ENCODE measurements at places on chromosomes 2 and 18. TPM values are rescaled to one million over a fixed set of nuclear protein-coding genes. Genes with fewer than 3 reads are reported as not detected.

Gene TBR1
- polyA plus RNA-seq: not detected

Gene SERPINB10
- polyA plus RNA-seq: 0.34 TPM

Gene CTAGE1
- polyA plus RNA-seq: 0.06 TPM

Gene SERPINB7
- polyA plus RNA-seq: 0.59 TPM

Gene FAP
- polyA plus RNA-seq: 9.6 TPM

Gene DYNAP
- not detected for polyA plus RNA-seq

Gene FOXD4L1
- 0.40 TPM for polyA plus RNA-seq

Gene DSG1
- 0.06 TPM for polyA plus RNA-seq

Gene PTPN18
- 30.8 TPM for polyA plus RNA-seq

Gene SCN9A
- 1.9 TPM for polyA plus RNA-seq

Gene STARD6
- 0.25 TPM for polyA plus RNA-seq

Gene GALNT14
- polyA plus RNA-seq: 36.7 TPM

Gene POTEJ
- polyA plus RNA-seq: not detected

Gene APCDD1
- 135 TPM for polyA plus RNA-seq

Gene CNRIP1
- 22.4 TPM for polyA plus RNA-seq

Gene ATOH8
- 14.0 TPM for polyA plus RNA-seq

Gene COBLL1
- polyA plus RNA-seq: 117 TPM

- DNase-seq: no peak
Measured at GRCh38 chr2:134934150-134934549, 15.5 kb downstream of the CCNT2 start.

DNA sequence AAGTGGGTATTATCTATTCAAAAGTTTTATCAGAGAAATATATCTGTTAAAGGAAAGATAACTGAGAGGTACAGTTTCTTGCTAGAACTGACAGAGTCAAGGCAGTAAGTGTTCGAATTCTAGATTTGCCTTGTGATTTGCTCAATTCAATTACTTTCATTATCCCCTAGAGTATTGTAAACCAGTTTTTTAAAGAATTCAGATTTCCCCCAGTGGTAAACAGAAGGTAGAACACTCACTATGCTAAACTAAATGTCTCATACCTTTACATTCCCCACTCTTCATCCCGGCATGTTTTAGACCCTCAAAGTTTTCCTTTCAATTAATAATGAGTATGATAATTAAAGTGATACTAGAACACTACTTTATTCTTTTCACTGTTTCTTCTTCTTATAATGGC, 28.6 kb downstream of the TTC21B start:
- no peak for DNase-seq

GRCh38 chr2:231720987-231721966, 13.0 kb downstream of the PTMA start:
- DNase-seq: no peak

GRCh38 chr2:49928551-49928950, 774.2 kb upstream of the FSHR start:
- DNase-seq: no peak

DNA sequence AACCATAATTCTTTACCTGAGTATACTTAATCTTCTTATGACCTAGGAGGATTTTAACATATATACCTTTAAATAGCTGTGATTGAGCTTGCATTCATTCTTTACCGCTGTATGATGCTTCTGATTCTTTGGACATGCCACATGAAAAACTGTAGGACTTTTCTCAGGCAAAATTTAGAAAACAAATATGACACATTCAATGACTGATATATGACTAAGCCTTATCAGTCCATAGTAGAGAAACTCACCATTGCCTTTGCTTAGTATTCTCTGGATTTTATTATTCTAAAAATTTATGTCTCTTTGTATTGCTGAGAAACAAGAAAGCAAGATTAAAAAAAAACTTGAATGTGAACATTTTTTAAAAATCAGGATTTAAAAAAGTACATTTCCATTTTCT, 3.7 kb downstream of the FAM171B start:
- no peak for DNase-seq

- DNase-seq: no peak
Measured at GRCh38 chr2:119489232-119489952, 34.9 kb downstream of the SCTR start.

- DNase-seq: no peak
Measured at GRCh38 chr18:48864876-48865275, 85.9 kb downstream of the SMAD7 start.

DNA sequence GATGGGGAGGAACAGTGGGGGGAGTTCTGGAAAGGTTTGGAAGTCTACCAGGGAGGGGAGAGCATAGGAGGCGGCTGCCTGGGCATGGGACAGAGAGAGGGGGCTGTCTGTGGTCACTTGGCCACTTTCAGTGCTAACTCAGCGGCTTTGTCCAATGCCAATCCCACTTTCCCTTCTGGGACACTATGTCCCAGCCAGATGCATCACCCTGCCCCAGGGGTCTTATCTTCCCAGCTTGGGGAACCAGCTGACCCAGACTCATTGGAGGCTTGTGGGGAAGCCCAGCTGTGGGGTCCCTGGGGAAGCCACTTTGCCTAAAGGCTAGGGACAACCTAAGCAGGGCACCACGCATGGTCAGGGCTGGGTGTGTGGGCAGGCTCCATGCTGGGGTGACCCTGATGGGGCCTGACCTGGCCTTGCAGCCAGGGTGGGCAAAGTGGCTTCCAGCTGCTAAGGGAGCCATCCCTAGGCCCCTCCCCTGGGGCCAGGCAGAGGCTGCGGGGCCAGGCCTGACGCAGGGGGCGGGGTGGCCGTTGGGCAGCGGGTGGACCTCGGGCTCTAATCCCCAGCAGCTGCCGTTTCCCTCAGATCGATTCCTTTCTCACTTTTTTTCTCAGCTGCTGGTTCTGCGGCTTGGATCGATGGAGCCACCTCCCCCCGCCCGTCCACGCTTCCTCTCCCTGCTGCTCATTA, 1.6 kb upstream of the ASIC4 start:
- DNase-seq: no peak

DNA sequence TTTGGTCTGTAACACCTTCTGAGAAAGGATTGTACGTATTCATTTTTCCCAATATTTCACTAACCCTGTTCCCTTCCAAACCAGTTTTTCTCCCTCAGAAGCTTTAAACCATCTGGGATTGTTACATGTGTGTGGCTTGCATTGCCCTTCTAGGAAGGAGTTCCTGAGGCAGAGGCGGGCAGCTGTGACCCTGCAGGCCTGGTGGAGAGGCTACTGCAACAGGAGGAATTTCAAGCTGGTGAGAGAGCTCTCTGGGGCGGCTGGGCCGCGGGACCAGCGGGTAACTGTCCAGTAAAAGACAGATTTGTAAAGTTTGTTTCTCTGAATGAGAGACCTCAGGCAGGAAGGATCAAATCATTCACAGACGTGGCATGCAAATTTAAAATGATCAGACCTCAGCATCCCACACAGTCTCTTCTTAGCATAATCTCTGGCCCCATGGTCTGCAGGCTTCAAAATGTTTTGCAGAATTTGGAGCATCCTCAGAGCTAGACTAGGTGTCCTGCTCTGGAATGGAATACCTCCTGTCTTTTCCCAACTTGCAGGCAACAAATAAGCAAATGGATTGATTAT, 40.2 kb upstream of the GPR17 start:
- no peak for DNase-seq

GRCh38 chr2:15275346-15275745, 285.8 kb downstream of the NBAS start:
- DNase-seq: no peak

DNA sequence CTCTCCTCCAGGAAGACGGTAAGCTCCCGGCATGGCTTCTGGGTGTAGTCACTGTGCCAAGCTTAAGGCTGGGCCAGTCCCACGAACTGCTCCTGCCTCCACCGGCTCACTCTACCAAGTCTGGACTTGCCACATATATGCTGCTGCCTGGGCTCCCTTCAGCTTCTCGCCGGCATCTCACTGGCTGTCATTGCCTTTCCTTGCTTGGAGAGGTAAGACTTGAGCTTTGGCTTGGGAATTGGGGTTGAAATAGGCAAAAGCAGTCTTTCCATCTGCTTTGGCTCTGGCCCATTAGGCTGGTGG, 481.0 kb downstream of the TGIF1 start:
- DNase-seq: no peak

- no peak for DNase-seq
Measured at GRCh38 chr2:150599889-150600288, 112.4 kb upstream of the RND3 start.

DNA sequence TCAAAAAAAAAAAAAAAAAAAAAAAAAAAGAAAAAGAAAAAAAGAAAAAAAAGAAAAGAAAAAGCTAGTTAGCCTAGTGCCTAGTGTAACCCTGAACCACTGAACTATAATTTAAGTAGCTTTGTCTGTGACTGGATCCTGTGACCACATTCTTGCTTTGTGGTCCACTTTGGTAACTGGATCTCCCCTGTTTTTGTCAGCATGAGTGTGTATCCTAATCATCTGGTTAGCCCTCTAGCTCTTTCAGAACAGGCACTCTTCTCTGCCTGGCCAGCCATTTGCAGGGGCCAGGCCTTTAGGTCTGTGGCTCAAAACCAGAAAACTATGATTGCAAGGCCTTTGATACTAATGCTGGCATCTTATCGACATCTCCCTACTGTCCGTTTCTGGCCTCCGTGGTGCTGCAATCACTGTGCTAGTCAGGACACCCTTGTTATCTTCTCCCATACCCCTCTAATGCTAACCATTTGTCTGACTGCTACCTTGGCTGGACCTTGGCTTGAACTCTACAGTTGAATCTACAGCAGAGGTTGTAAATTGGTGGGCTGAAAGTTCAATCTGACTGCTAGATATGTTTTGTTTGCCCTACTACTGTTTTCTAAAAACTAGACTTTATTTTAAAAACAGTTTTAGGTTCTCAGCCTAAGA, 40.5 kb downstream of the RBKS start:
- DNase-seq: no peak

GRCh38 chr2:30503007-30503694, 56.1 kb downstream of the LCLAT1 start:
- DNase-seq: no peak

GRCh38 chr18:46458472-46458871, 198.5 kb downstream of the LOXHD1 start:
- no peak for DNase-seq

GRCh38 chr2:217335341-217335966, 475.6 kb upstream of the TNP1 start:
- no peak for DNase-seq

DNA sequence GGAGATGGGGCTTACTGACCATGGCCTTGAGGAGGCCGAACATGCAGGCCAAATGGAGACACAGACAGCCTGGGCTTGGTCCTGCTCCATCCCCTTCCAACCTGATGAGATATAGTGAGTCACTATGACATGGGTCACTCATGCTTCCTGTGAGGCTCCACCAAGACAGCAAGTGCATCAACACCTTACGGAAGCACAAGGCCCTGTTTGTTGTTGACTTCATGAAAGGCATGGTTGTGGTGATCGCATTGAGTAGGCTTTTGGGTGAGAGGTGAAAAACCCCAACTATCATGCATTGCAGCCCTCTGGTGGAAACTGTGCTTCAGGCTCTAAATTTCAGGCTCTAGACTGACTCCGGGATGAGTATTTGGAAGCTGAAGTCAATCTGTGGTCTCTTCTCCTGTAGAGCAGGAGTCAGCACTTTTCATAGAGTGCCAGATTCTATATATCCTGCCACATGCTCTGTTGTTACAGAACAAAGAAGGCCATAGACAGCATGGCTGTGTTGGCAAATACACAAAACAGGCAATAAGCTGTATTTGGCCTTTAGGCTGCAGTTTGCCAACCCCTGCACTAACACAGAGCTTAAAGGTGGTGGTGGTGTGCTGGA, 10.1 kb downstream of the IL37 start:
- no peak for DNase-seq

DNA sequence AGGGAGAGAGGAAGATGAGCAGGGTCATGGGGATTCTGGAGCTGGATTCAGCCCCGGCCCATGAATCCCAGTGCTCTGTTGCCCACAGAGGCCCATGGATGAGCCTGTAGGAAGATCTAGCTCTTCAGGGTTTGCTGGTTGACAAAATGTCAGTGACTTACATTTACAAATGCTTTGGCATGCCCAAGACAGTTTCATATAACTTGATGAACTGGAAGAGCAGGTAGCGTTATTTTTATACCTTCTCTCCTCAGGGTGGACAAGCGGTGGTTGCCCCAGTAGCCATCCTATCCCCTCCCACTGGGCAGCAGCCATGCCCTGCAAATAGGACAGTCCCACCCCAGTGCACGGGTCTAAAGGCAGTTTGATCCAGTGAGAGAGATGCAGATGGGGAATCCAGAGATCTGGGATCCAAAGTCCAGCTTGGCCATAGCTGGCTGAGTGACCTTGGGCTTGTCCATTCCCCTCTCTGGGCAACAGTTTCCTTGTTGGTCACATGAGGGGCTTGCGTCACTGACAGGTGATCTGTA, 21.5 kb upstream of the KCNK3 start:
- DNase-seq: no peak

DNA sequence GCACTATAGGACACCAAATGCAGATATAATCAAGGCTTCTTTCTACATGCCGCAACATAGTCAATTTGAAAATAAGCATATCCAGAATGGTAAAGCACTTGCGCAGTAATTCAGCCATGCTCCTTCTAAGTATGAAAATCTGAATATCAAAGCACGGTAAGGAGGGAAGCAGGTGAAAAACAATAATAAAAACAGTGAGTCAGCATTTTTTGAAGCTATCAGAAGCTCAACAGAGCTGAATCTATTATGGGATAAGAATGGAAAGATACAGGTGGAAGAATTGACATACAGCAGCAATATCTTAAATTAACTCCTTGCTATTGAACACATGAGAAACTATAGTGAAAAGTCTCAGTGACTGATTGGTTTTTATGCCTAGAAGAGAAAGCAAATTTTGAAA, 266.3 kb downstream of the NRXN1 start:
- no peak for DNase-seq

DNA sequence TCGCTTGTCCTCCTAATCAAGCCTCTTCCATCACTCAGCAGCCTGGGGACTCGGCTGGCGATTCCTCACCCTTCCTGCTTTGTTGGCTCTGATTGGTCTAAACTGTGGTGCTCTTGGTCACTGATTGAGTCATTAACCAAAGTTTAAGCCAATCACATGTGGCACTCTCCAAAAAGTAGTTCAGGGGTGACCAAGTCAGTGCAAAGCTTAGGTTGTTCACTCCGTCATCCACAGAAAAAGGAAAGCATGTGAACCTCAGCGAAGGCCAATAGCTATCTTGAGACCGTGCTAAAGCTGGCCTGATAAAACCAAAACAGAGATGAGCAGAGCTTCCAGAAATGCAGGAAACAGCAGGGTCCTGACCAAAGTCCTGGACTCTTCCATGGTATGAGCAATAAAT, 4.9 kb downstream of the ALPK2 start:
- DNase-seq: no peak

- DNase-seq: no peak
Measured at GRCh38 chr2:64352292-64352691, 101.7 kb upstream of the LGALSL start.

- DNase-seq: no peak
Measured at GRCh38 chr2:120634533-120634932, 101.1 kb upstream of the GLI2 start.

- DNase-seq: no peak
Measured at GRCh38 chr2:217804791-217805667, 197.8 kb downstream of the TNS1 start.

DNA sequence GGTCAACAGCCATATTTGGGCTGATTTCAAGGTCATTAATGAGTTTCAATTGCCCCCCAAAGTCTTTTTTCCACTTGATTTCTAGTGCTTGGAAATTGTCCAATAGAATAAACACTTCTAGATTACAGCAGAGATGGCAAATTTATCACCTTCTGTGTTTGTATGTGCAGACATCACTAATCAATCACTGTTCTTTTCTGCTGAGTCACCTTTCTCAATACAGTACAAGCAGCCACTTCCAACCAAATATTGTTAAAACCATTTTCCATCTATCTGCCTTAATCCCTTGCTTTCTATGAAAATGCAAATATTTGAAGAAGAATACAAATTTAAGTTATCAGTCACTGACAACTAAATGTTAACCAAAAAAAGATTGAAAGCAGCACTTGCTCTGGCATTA, 40.2 kb upstream of the ZNF521 start:
- DNase-seq: no peak

Measured in right renal pelvis (tissue), 4 donors.